Activated naive CD4-positive, alpha-beta T cell treated with Interleukin-2 at 50 U/mL for 16 hours (primary cell): ENCODE measurements at places on chromosomes 4 and X.

DNA sequence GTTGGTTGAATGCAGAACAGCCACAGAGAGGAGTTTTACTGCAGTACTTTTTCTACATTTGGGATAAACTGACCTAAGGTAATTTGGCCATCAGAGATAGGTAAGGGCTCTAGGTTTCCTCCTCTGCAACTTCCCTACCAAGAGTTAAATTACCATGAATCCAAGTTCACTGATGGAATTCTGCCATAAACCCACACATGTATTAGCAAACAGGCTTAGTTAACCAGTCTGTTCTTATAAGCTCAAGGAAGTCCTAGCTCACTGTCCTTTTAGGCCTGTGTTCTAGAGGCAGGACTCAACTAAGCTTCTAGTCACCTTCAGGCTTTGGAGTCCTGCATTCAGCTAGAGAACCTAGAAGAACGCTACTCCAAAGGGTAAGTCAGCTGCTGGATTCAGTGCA, 4.0 kb downstream of the FAM114A1 start:
- no peak for DNase-seq

DNA sequence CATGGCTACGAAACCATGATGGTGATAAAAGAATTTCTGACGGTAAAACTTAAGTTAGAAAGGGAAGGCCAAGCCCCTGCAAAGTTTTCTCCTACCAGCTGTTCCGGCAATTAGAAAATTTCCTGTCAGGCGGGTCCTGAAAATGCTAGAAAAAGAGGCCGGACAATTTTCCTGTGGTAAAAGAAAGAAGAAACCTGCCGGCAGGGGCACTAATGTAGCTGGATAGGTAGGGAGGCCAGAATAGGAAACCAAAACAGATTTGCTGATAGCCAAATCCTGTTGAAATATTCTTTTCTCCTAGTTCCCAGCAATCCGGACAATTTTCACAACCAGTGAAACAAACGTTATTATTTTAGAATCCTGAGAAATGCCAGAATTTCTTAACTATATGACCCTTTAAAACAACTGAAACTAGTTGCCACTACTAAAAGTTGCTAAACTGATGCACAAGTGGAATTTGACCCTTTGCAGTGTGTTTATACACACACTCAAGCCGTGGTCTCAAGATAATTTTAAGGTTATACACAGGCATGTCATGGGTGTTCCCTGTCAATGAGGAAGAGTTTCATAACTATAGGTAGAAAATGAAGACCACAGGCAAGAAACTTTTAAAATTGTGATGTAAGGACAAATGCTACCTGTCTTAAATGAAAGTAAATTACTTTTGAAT, 47.7 kb downstream of the RPS6KA3 start:
- no peak for DNase-seq

DNA sequence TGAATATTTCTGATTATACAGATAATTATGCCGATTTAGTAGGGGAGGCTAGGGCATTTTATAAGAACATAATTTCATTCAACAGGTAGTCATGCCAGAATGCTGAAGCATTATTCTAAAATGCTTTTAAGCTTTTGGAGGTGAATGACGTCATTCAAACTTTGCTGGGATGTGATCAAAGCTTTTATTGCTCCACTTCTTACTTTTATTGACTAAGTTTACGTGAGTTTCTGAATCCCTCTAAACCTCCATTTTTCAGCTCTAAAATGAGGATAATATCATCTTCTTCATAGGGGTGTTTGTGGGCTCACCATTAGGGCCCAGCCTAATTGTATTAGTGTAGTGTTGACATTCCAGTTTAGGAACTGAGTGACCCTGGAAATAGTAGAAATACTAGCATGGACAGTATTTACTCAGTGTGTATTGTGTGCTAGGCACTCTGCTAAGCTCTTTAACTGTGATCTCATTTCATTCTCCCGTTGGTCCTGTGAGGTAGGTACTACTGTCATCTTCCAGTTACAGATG, 3.0 kb downstream of the WWC2 start:
- no peak for DNase-seq

DNA sequence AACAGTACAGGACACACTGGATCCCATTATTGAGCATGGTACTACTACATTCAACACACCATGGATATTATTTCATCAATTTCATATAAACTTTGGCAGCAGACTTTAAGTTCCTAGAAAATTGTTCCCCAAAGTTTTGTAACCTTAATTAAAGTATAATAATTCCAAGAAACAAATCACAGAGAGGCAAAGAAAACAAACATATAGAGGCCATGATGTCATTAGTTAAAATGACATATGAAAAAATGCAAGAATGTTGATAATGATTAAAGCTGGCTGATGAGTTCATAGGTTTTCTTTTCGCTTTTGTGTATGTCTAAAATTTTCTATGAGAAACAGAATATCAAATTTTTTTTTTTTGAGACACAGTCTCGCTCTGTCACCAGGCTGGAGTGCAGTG, 26.8 kb downstream of the LRBA start:
- DNase-seq = no peak

GRCh38 chr4:3427706-3428446, 13.9 kb upstream of the HGFAC start:
- no peak for DNase-seq

- no peak for DNase-seq
These were observed 13.6 kb downstream of the EREG start for GRCh38 chr4:74378573-74378972.

GRCh38 chrX:1416327-1416784, 24.4 kb upstream of the SLC25A6 start:
- no peak for DNase-seq

GRCh38 chr4:143188136-143189088, 3.7 kb downstream of the USP38 start:
- DNase-seq = no peak

DNA sequence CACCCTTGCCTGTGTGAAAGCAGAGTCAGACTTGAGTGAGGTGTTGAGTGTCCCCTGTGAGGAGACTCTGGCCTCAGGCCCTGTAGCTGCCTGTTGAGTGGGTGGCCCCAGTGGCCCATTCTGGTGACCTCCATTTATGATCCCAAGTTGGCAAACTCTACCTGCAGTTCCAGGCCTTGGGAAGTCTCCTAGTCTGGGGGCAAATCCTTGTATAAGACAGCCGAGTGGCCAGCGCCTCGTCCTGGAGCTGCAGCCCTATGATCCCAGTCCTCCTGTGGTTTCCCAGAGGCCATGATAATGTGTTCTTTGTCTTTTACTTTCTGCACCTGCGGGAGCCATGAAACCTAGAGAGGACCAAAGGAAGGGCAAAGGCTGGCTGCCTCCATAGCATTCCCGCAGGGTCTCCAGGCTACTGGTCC, 58.7 kb downstream of the NBDY start:
- DNase-seq = no peak

DNA sequence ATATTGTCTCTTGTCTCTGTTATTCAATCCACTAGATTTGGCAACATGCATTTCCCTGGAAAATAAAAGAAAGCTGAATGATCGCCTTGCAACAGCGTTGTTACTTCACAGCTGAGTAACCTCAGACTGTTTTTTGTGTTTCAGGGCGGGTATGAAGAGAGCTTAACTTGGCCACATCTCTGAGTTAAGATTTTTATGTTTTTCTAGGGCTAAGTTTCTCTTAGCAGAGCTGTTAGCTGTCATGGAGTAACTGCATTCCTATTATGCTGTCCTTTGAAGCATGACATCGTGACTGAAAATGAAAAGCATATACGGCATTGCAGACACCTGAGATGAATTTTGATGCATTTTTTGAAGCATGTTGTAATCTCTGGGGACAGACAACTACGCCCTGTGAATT, 1798.9 kb downstream of the PCDH7 start:
- DNase-seq = no peak

- no peak for DNase-seq
These were observed 253.0 kb downstream of the COX7B2 start for GRCh38 chr4:46656071-46656470.

GRCh38 chr4:188370777-188371176, 231.5 kb downstream of the TRIML1 start:
- no peak for DNase-seq

GRCh38 chr4:2793586-2794485, 951 bp downstream of the SH3BP2 start:
- DNase-seq = peak; percentile 72

DNA sequence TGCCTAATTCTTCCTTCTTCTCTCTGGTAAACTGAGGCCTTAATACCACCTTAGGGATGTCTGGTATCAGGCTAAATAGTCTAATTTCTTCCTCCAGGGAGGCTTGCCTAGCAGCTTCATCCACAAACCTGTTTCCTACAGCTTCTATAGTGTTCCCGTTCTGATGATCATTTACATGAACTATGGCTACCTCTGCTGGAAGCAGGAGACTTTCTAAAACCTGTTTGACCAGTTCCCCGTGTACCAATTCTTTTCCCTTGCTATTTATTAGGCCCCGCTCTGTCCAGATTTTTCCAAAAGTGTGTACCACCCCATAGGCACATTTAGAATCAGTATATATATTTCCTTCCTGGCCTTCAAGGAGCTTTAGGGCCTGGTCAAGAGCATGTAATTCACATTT, 5.8 kb upstream of the USP38 start:
- no peak for DNase-seq

DNA sequence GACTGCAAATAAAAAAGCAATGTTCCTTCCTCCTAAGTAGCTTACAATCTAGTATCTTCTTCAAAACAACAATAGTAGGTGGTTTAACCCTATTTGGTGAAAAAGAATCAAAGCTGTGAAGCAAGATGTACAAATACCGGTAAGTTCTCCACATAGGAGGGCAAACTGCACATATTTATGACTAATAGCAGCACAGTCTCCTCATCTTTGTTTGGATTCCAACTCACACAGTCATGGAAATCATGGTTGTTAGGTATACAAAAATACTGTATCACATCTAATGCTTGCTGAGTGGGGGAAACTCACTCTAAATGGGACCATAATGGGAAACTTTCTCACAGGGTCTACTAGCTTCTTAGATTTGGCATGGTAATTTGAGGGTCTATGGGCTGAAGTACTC, 597.2 kb downstream of the INPP4B start:
- no peak for DNase-seq

DNA sequence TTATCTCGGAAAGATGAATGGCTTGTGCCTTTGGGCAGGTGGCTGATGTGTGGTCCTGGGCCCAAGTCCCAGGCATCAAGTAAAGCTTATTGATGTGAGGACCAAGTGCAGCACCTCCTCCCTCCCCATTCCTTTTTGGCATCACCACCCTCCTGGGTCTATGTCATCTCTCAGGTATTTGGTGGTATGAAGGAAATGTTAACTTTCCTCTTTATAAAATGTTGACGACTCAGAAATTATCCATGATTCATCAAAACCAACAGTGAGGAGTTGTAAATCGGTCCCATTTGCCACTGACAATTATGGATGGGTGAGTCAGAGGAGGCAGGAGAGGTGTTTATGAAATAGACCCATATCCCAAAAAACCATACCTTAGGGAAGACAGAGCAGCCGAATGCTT, 229.4 kb upstream of the GATB start:
- no peak for DNase-seq

DNA sequence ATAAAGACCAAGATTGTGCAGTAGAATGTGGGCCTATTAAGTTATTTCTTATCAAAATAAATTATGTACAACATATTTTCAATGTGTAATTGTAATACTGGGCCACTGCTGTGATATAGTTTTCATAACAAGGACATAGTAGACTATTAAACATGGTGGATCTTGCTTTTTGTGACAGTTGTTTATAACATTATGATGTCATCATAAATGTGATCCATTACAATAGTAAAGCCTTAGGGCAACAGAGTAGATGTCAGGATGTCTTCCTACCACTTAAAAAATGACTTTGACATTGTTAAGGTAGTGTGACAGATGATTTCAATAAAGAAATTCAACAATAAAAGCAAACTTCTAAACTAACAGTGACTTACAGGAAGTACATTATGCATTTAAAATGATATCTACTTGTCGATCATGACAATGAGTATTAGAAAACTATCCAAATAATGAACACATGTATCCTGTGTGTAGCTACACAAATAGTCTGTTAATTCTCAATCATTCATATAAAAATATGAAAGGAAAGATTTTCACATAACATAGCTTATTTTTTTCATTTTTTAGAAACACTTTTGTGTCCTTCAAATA, 5.3 kb upstream of the AGA start:
- DNase-seq = no peak

DNA sequence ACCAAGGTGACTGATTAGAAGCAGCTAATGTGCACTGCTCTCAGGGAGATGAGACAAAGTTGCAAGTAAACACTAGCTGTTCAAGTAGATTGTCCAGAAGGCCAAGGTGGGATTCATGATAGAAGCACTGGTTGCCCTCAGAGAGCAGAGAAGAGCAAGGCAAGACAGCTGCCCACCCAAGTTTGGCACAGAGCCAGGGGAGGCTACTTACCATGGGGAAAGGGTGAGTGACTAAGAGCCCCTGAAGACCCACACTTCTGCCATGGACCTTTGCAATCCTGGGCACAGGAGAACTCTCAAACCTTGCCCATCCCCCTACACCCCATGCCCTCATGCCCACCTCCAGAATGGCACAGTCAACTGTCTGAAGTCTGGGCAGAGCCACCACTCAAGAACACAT, 68.3 kb downstream of the SPIN4 start:
- DNase-seq = no peak

DNA sequence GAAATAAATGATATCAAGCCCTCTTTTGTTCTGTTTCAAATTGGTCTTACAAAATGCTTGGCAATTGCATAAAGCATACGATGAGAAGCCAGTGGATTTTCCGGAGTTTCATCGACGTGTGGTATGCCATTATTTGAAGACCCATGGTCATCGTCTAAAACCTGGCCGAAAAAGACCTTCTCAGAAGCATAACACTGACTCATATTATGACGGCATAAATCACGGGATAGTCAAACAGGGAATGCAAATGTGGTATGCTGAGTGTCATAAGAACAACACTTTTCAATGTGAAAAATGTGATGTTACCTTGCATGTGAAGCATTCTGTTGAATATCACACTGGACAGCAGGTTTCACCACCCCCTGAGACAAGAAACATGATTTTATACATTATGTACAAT, 695.2 kb downstream of the GRXCR1 start:
- no peak for DNase-seq

GRCh38 chrX:39692796-39693195, 405.0 kb downstream of the BCOR start:
- no peak for DNase-seq

GRCh38 chr4:82613121-82613520, 51.3 kb upstream of the TMEM150C start:
- no peak for DNase-seq

DNA sequence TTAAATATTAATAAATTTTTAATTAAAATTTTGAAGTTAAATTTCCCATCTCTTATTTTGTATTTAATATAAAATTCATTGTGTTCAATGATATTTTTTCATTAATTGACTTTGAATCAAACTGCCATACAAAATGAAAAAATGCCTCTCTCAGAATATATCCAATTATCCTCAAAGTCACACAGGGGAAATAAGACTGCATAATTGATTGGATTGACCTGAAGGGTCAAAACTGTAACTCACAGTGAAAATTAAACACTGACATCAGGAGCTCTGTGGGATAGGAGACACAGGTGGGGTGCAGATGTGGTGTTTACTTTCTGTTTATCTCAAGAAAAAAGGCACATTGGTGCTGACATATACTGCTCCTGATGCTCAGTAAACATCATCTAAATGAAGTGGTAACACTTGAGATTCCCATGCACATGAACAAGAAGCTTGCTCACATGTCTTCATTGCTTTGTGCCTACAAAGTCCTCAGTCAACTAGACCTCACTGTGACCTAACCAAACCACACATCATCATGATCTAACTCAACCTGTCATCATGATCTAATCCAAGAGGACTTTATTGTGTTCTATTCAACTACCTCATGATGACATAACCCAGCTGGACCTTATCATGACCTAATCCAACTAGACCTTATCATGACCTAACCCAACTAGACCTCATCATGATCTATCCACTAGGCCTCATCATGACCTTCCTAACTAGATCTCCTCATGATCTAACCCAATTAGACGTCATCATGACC, 83.7 kb downstream of the DHRSX start:
- no peak for DNase-seq
